Amygdala (tissue), 56 donors: ENCODE measurements at places on chromosomes 6 and 20.

DNA sequence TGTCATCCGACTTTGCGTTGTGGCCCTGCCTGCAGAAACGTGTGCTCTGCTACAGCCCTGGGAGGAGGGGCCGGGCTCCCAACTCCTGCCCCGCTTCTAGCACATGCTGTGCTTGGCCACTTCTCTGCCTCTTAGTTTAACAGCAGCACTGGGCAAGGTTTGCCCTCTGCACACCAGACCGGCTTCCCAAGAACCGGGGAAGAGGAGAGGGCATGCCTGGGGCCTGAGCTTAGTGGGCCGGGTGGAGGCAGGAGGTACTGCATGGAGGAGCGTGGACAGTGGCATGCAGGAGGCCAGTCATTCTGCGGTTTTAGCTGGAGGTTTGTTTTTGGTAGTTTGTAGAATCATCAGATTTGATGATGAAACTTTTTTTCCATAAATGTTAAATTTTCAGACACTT, 45.5 kb downstream of the CEP43 start:
- DNase-seq = no peak

GRCh38 chr20:37742131-37742530, 48.3 kb downstream of the CTNNBL1 start:
- DNase-seq = no peak

DNA sequence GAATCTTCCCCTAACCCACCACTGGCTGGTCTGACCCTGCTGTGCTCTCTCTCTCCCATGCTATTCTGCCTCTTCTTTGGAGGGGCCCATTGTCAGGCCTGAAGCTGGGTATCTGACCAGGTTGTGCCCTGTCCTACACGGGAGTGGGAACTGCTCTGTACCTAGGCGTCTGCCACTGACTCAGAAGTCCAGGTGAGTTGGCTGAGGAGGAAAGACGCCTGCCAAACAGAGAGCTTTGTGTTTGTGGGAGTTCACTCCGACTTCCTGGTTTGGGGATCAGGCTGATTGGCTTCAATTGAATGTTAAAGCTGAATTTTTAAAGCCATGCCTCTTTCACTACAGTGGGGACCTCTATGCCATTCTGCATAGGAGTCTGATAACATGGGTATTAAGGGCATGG, 136.0 kb downstream of the CCDC170 start:
- no peak for DNase-seq

DNA sequence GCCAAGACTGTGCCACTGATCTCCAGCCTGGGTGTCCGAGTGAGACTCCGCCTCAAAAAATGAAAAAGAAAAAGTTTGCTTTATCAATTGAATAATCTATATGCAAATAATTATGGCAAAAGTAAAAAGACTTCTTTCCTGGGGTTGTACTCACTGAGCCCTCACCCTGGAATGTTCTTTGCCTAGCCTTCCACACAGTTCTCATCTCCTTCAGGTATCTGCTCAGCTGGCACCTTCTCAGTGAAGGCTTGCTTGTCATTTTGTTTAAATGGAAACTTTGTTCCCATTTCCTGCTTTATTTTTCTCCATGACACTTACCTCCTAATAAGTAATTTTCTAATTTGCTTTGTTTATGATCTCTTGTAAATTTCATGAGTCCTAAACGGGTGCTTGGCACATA, 96.7 kb downstream of the SGK1 start:
- no peak for DNase-seq
